ENCODE measurements at places on chromosomes 11 and 22.

DNA sequence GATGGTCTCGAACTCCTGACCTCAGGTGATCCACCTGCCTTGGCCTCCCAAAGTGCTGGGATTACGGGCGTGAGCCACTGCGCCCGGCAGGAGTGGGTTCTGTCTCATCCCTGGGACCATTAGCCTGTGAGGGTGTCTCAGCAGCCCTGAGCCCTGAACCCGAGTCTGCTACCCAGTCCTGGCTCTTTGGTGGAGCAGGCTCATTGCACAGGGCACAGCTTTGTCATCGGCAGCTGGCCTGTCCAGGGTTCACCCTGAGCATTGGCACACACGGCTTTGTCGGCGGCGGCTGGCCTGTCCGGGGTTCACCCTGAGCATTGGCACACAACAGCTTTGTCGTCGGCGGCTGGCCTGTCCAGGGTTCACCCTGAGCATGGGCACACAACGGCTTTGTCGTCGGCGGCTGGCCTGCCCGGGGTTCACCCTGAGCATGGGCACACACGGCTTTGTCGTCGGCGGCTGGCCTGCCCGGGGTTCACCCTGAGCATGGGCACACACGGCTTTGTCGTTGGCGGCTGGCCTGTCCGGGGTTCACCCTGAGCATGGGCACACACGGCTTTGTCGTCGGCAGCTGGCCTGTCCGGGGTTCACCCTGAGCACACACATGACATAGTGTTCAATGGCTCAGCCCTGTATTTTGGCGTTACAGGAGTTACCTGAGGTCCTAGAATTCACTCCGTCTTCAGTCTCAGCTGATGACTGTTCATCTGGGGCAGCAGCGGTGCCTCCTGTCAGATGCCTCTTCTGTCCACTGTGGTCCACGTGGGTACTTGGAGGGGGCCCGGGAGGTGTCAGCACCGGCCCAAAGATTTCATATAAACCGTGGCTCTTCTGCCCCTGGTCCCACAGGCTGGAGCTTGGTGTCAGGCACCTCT is 1082.5 kb downstream of the BRD1 start:
- no peak for DNase-seq

GRCh38 chr11:76201056-76201455 is 5.2 kb downstream of the WNT11 start:
- no peak for DNase-seq

DNA sequence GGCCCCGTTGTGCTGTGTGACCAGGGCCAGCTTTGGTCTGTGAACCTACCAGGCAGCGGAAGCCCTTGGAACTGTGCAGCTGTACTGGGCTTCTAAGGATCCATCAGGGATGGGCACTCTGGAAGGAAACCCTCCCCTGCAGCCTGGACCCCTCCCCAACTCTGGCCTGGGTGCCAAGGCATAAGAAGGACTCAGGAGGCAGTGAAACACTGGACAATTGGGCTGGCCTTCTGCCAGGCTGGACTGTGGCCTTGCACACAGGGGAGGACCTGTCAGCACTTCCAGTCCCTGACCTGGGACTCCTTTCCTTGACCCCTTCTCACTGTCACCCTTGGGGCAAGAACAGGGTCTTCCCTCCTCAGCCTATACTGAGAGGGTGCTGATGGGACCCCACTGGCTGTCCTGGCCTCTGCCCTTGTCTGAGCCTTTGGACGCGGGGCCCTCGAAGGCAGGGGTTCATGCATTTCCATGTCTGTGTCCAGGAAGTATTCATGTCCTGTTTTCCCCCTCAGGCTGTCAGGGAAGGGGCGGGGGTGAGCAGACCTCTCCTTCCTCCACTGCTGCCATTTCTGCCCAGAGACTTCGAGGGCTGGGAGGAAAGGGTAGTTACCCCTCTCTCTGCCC is 39.6 kb downstream of the PDE2A start:
- no peak for DNase-seq

DNA sequence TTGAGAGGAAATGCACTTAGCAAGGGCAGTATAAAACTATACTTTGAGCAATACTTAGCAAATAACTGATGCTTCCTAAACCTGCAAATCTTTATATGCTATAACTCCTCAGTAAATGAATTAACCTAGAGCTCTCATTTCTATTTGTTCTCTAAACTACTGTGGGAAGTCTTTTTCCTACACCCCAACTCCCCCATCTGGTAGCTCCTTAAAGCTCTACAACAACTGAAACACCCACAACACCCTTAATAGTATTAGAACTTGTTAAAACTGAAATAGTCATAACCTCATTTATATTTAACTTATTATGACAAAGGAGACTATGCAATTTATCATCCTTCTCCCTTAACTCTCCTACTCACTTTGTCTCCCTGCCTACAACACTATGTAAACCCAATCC is 43.4 kb downstream of the GUCY1A2 start:
- DNase-seq: no peak
